Brain (organoid and tissue), 16 donors: ENCODE measurements at places on chromosomes 3 and 15.

- no peak for DNase-seq
These were observed 5.6 kb upstream of the DCLK3 start for GRCh38 chr3:36769926-36770325.

GRCh38 chr3:156742401-156742800 is 68.0 kb downstream of the TIPARP start:
- no peak for DNase-seq

DNA sequence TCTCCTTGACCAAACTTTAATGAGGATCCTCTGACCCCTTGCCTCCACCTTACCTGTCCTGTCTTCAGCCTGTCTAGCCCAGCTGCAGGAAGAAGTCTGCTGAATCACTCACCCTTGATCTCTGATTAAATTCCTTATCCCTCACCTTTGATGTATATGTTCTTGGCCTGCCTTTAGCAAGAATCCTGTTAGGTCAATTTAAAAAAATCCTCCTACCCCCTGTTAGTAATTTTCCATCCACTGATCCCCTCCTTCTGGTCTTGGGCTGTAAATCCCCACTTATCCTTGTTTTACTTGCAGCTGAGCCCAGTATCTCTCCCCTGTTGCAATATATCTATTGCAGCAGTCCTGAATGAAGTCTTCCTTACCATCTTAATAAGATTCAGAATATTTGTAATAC is 39.0 kb downstream of the MYH15 start:
- DNase-seq, result no peak

- peak; percentile 53 for DNase-seq
These were observed 269.6 kb upstream of the ST8SIA2 start for GRCh38 chr15:92123962-92124656.

GRCh38 chr15:50945725-50946124 is 37.2 kb downstream of the AP4E1 start:
- peak; percentile 35 for DNase-seq

DNA sequence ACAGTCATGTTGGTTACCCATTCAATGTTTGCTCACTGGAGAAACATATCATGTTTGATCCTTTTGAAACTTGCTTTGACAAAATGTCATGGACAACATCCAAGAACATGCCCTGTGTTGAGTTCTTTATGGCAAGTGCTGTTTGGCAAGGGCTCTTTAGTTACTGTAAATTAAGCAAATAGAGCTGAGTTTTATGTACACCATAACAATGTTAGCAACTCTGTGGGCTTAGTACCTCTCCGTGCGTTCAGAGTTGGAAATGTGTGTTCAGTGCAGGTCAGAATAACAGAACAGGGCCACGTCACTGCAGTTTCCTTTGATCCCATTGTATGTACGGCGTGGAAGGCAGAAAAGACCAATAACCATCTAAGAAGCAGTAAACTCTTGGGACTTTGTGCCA is 132.5 kb downstream of the MYRIP start:
- no peak for DNase-seq

DNA sequence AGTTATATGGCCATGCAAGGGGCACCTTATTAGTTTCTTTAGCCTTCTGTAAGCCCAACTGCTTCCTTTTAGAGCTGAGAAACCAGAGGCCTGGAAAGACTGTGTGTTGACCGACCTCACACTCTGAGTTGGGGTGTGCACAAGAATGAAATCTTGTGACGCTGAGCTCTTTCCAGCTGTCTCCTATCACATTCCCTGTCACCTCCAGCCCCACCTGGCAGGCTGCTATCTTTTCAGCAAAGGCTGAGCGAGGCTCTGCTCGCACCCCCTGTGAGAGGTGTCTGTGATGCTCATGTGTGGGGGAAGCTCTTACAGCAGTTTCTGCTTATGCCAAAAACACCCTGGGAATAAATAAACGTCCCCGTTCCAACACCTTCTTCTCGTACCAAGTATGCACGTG is 27.0 kb upstream of the LPP start:
- DNase-seq, result no peak

DNA sequence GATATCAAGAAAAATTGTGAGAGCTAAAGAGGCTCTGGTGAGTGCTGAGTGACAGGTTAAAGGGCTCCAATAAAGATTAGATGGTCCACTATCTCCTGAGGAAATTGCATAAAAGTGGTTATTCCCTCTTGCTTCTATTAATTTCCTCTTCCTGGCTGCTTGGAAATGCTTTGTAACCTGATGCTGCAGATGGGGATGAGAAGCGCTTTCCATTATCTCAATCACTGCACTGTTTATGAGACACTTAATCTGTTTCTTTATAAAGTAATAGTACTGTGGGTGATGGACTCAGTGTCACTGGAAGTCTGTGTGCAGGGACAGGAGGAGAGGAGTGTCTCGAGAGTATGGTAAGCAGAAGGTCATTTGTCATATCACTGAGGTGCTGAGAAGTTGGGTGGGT is 305.3 kb downstream of the EPHB1 start:
- no peak for DNase-seq

DNA sequence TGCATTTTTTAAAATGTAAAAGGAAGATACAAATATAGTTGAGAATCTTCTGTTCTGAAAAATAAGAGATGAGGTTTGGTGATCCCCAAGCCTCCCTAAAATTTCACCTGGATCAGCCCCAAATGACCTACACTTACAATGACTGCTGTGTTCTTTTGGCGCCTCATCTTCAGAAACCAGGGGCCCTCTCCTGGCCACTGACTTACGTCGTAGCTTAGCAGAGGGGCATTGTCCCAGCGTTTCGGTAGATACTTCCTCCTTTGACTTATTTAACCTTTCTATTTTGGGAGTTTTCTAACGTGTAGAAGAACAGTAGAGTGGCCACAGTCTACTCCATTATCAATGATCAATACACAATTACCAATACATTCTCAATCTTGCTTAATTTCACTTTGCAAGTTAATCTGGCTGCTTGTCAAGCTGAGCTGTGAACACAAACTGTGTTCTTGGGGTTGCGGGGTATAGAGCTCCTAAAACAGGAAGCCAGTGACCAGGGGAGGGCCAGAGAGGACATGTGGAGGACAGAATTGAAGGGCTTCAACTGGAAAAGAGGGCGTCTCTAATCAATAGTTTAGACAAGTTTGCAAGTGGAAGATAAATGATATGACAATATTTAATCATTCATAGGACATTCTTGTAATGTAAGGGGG is 419.5 kb downstream of the LPP start:
- DNase-seq, result no peak

GRCh38 chr15:89203705-89204273 is 17.6 kb downstream of the RLBP1 start:
- DNase-seq, result no peak

DNA sequence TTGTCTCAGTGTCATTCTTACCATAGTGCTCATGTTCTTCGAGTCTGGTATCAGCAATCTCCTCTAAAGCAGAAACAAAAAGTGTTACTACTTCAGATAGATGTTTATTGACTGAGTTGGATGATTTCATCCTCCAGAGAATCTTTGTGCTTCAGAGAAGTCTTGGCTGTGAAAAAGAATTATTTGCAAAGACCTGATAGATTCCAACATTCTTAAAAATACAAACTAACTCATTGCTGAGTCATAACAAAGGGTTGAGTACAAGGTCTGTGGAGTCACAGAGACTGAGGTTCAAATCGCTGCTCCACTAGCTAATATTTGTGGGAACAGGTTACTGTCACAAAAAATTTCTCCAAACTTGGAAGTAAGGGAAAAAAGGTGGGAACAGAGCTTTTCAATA is 9.0 kb upstream of the STRIT1 start:
- DNase-seq, result no peak

- no peak for DNase-seq
These were observed 164.7 kb downstream of the SV2B start for GRCh38 chr15:91264651-91265351.

- no peak for DNase-seq
These were observed 5.3 kb upstream of the CSNK1G1 start for GRCh38 chr15:64361259-64361658.

DNA sequence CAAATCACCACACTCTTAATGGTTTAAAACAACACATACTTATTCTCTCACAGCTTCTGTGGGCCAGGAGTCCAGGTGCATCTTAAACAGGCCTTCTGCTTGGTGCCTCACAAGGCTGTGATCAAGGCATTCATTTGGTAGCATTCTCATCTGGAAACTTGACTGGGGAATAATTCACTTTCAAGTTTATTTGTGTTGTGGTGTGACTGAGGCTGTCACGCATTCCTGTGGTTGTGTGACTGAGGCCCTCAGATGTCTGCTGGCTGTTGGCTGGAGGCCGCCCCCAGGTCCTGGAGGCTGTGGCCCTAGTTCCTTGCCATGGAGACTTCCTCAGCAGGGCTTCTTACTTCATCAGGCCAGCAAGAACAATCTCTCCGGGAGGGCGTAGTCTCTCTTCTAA is 16.9 kb upstream of the FAM3D start:
- DNase-seq, result no peak

- no peak for DNase-seq
These were observed 281.0 kb downstream of the OXSM start for GRCh38 chr3:26070854-26071253.

DNA sequence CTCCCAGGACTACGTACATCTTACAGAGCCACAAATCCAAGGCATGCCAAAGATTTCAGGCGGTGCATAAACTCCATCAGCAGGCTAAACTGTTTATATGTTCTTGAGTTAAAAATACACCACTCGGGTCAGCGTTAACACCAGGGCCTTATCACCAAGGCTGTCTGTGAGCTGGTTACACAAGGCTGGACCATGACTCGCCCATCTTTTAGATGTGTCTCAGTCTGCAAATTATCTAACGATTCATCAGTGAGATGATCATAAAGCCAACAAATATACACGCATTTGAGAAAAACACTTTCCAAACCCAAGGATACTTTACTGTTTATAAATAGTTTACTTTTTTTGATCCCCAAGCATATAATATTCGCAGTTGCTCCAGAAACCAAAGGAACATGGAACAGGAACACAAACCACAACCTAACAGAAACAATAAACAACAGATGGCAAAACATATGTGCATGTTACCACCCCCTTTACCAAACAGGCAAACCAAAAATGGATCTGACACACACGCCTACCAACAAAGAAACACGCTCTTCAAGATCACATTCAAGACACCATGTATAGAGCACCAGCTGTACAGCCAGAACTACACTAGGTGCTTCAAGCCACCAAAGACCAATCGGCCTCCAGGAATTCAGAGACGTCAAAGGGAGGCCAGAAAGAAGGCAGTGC is 15.4 kb downstream of the LRIG1 start:
- peak; percentile 88 for DNase-seq

GRCh38 chr3:66438046-66438445 is 62.8 kb downstream of the LRIG1 start:
- no peak for DNase-seq

GRCh38 chr15:69232144-69232543 is 66.6 kb upstream of the PAQR5 start:
- DNase-seq, result no peak

- no peak for DNase-seq
These were observed 6.5 kb downstream of the TAGLN3 start for GRCh38 chr3:112005091-112005672.

DNA sequence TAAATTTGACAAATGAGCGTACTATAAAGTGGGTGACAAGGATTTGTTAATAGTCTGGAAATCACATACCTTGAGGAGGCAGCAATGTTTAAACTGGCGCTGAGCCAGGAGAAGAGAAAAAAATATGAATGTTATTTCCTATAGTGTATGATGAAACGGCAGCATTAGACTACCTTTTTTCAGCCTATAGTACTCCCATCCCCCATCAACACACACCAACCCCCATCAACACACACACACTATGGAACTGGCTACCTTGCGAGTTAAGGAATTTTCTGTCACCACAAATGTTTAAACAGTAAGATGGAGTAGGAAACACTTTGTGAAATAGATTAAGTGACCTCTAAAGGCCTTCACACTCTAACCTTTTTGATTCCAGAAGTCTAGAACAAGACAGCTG is 46.8 kb upstream of the ZCWPW2 start:
- DNase-seq, result no peak

- DNase-seq, result peak; percentile 86
These were observed 151.9 kb downstream of the CADPS start for GRCh38 chr3:62723166-62723913.

- no peak for DNase-seq
These were observed 38.5 kb downstream of the STARD5 start for GRCh38 chr15:81285461-81285860.

- no peak for DNase-seq
These were observed 60.4 kb downstream of the SMAD3 start for GRCh38 chr15:67125589-67126502.

DNA sequence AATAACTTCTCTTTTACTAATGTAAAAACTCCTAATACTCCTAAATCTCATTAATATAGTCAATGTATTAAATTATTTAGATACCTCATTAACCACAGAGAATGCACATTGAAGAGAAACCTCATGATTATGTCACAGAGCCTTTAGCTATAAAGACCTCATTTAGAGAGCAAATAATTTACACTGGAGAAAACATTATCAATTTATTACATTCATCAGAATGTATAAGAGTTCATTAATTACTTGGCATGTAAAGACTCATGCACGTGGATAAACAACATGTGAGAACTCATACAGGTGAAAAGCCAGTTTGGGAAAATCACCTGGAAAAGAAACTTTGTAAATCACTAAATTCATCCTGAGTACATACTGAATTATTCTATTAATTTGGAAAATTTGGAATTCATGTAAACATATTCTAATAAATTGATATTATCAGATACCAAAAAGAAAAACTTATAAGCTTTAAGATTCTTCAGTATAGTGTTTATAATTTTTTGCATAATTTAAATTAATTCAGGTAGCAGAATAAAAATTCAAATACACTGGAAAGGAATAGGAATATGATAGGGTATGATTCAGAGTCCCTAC is 22.9 kb upstream of the WNT7A start:
- no peak for DNase-seq

- no peak for DNase-seq
These were observed 9.0 kb downstream of the CHMP2B start for GRCh38 chr3:87236093-87236492.

- no peak for DNase-seq
These were observed 49.5 kb downstream of the CMC1 start for GRCh38 chr3:28290863-28291300.

GRCh38 chr3:160675566-160676124 is 1.3 kb upstream of the ARL14 start:
- no peak for DNase-seq

GRCh38 chr15:90033006-90033405 is 31.9 kb downstream of the ZNF710 start:
- DNase-seq, result no peak

DNA sequence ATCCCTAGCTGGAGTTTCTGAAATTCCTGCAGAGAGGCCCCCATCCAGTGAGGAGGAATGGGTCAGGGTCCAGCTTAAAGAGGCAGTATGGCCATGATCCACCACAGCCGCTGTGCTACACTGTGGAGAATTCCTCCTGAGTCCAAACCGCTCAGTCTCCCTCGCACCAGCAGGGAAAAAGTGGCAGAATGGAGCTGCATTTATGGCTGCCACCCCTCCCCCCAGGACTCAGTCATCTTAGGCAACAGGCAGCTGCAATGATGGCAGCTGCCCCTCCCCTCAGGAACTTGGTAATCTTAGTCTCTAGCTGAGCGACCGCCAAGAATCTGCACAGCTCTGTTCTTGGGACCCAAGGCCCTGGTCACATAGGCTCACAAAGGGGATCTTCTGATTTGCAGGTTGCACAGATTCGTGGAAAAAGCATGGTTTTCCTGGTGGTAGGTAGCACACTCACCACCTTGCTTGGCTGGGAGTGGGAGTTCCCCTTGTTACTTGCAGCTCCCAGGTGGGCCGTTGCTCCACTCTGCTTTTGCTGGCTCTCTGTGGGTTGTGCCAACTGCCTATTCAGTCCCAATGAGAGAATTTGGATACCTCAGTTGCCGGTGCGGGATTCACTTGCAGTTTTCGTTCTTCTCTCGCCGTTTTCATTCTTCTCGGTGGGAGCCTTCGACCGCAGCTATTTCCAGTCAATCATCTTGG is 204.1 kb downstream of the STXBP5L start:
- DNase-seq, result no peak
